ENCODE measurements at places on chromosomes 11 and 22.
A peak's percentile ranks its signal among the peaks of the same experiment; 100 is the strongest.

DNA sequence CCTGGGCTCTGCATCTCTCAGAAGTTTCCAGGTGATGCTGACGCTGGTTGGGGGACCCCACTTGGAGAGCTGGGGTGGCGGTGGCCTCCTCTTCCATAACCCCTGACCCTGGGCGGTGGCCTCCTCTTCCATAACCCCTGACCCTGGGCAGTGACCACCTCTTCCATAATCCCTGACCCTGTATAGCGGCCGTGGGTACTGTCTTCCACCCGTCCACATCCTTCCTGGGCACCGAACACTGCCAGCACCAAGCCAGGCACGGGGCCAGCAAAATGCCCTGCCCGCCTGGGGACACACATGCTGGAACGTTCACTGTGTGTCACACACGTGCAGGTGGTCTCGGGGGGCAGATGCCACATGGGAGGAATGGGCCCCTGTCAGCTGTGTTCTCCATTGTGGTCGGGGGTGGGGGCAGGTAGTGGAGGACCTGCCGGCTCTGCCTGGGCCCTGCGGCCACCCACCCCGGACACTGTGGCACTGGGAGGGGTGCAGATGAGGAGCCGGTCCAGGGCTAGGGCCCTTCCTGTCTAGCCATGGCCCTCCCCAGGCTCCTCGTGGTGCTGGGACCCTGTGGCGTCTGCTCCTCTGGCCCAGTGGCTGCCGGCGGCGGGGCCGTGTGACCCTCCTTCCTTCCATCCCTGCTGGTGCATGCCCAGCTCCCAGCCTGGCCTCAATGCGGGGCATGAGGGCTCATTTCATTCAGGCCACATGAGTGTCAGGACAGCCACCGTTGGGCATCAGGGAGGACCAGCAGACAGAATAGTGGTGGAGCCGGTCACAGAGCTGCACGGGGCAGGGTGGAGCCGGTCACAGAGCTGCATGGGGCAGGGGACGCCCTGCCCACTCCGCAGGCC lies 10.8 kb downstream of the BRSK2 start:
- peak; percentile 1 for DNase-seq

DNA sequence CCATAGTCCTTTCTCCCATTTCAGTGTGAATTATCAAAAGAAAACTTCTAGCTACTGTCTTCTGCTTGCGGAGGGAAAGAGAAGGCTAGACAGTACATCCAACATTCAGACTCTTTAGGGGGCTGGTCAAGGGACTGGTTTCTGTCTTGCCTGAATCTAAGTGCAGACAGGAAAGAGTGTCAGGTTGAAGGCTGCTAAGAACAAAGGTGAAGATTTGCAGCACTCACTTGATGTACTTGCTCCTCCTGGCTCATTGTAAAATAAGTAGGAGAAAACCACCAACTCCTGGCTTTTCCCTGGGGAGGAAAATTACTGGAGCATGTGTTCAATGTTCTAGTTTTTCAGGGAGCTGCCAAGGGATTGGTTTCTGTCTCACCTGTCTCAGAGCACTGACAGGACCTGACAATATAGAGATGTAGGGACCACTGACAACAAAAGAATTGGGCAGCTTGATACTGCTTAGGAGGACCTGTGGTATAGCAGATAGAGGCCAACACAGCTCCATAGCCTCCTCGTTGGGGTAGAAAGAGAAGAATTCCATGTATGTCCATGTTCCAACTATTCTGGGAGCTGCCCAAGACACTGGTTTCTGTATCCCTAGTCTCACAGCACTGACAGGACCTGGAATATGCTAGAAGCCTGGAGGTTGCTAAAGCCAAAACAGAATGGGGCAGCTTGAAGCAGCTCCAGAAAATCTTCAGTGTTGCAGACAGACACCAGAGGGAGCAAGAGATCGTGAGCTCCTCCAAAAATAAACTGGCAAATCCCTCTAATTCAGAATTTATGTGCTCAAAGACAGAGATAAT lies 39.7 kb upstream of the MMP12 start:
- DNase-seq = no peak

DNA sequence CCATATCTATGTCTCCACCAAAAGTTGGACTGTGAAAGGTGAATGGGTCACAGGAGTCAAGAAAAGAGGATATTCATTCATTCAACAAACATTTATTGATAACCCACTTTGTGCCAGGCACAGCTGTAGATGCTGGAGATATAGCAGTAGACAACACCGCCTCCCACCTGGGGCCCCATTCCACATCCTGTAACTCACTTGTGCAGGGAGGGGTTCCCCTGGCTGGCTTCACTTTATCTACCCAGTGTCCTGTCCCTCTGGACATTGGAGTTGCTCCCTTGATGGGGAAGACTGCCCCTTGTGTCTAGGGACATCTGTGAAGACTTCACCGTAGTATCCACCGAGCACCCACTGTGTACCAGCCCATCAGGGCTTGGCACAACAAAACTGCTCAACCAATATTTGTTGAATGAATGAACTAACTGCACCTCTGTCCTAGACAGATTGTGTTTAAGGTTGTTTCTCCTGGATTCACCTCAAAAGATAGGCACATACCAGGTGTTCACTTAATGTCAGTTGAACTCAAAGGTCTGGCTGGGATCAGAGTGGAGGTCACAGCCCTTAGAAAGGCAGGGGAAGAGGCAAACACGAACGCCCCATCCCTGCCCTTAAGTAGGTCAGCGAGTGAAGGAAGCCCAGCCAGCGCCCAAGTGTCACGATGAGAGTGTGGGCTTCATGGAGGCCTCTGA lies 1.4 kb upstream of the OVOL1 start:
- no peak for DNase-seq

- DNase-seq = no peak
Measured at GRCh38 chr11:3674189-3674588, 3.0 kb upstream of the CHRNA10 start.

DNA sequence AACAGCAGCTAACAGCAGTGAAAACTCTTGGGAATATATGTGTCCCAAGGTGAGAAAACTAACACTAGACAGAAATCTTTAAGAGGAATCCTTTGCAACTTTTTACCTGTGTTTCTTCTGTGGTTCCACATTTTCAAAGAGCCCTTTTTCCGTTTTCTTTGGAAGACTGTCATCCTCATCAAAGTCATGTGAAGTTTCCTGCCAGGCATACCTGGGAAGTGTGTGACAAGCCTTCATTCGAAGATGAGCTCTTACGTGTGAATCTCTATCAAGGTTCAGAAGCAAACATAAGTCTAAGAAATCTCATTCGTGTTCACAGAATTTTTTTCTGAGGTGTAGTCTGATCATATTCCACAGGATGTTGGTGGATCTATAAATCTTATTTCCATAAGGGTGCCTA lies 330.6 kb upstream of the MPPED2 start:
- no peak for DNase-seq
